Activated CD8-positive, alpha-beta memory T cell treated with anti-CD3 and anti-CD28 coated beads for 1 hour (primary cell): ENCODE measurements at places on chromosomes 16 and 17.

DNA sequence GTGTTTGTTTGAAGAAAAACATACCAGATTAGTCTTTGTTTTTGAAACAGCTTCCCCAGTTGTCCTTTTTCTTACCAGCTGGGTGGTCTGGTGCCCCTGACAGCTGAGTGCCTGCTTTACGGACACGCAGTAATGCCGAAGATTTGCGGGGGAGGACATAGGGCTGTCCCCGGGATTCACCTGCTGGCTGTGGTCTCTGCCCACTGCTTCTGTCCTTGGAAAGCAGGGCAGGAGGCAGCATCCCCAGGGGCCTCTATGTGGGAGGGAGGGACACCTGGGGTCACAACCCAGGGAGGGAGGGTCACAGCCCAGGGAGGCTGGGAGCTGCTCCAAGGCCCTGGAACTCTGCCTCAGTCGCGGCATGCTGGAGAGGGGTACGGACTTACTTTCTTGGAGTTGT lies 221.7 kb downstream of the NTN1 start:
- DNase-seq: no peak

- DNase-seq: no peak
Observed at GRCh38 chr17:6257336-6257735, 177.6 kb downstream of the AIPL1 start.

GRCh38 chr17:80781211-80781610 lies 210.4 kb upstream of the CHMP6 start:
- DNase-seq: no peak

- DNase-seq: no peak
Observed at GRCh38 chr17:61444075-61444474, 8.1 kb upstream of the TBX4 start.

- no peak for DNase-seq
Observed at GRCh38 chr17:7932949-7933348, 943 bp downstream of the CNTROB start.

DNA sequence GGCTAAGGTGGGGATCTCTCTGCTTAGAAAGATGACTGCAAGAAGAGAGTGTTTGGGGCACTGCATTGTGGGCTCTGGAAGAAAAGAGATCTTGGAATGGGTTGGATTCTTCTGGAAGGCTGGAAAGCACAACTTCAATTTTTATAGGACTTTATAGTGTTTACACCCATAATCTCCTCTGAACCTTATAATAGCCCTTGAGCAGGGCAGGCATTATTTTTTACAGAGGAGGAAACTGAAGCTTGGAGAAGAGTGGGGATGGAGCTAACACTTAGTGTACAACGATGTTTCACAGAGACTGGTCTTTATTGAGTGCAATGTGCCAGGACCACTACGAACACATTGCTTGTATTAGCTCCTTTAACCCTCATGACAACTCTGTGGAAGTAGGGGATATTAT lies 10.4 kb downstream of the TNS4 start:
- no peak for DNase-seq

DNA sequence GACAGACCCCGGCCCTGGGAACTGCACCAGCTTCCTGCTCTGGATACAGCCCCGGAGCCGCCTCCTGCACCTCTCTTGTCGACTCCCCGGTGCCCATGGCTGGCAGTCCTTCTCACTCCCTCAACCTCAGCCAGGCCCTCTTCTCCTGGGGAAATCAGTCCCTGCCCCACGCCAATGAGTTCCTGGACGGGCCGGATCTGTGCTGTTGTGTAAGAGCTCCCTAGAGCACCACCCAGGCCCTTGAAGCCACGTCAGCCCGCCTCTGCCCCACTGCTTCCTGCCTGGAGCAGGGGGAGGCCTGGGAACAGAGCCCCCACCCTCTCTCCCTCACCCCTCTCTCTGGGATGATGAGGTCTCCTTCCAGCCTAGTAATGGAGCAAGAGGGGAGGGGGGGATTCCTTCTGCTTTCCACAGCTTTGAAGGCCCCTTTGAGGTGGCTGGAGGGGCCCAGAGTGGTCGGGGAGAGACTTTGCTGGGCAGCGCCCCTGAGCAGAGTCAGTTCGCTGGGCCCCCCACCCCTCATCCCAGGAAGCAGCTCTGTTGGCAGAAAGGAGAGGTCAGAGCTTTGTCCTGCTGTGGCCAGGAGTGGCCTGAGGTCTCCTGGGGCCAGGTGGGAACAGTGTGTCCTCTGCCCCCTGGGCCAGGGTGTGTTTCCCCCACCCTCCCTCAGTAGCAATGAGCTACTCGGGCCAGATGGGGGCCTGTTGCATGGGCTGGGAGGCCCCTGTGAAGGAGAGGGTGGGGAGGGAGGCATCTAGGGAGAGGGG lies 3.8 kb downstream of the PRR29 start:
- DNase-seq: no peak

DNA sequence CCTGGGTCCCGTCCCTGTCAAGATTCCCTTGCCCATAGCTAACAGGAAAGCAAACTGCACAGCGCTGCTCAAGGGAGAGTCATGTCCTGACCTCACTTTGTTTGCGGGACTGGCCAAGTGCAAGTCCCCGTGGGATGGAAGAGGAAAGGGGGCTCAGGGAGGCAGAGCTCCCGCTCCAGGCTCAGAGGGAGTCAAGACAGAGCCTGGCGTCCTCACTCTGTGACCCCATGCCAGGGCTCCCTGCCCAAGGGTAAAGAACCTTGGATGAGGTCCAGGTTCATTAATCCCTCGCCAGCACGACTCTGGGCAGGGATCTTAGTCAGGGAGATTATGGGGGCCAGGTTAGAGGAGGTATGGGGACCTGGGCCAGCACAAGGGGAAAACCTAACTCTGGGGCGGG lies 51.5 kb upstream of the CBX4 start:
- DNase-seq: no peak

DNA sequence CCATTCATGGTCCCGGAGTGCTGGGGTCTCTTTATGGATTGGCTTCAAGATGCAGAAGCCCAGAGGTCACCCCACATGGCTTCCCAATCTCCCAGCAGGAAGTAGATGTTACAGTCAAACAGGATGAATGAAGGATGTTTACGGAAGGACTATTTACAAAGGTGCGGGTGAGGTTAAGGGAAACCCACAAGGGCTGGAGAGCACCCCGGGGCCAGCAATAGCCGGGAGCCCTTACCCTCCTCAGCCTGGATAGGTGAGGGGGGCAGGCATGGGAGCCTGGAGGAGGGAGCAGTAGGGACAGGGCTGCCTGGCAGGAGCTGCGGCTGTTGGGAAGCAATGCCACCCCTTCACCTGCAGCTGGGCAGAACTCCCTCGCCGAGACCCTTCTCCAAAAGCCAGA lies 24.5 kb upstream of the CACNG1 start:
- no peak for DNase-seq

- no peak for DNase-seq
Observed at GRCh38 chr17:71926746-71927398, 193.9 kb upstream of the SOX9 start.

DNA sequence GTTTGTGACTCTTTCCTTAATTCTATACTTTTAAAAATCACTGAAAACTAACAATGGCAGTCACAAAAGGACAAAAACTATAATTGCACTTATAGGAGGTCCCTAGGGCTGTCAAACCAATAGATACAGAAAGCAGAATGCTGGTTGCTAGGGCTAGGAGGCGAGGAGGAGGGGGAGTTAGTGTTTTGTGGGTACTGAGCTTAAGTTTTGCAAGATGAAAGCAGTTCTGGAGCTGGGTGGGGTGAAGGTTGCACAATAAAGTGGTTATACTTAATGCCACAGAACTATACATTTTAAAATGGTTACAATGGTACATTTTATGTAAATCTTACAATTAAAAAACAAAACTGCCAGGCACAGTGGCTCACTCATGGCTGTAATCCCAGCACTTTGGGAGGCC lies 27.3 kb downstream of the NUBP1 start:
- no peak for DNase-seq

- DNase-seq: no peak
Observed at GRCh38 chr16:80299416-80299815, 241.4 kb upstream of the DYNLRB2 start.

GRCh38 chr17:15185625-15185991 lies 79.5 kb downstream of the PMP22 start:
- no peak for DNase-seq
